ENCODE measurements at places on chromosomes 4 and X.

DNA sequence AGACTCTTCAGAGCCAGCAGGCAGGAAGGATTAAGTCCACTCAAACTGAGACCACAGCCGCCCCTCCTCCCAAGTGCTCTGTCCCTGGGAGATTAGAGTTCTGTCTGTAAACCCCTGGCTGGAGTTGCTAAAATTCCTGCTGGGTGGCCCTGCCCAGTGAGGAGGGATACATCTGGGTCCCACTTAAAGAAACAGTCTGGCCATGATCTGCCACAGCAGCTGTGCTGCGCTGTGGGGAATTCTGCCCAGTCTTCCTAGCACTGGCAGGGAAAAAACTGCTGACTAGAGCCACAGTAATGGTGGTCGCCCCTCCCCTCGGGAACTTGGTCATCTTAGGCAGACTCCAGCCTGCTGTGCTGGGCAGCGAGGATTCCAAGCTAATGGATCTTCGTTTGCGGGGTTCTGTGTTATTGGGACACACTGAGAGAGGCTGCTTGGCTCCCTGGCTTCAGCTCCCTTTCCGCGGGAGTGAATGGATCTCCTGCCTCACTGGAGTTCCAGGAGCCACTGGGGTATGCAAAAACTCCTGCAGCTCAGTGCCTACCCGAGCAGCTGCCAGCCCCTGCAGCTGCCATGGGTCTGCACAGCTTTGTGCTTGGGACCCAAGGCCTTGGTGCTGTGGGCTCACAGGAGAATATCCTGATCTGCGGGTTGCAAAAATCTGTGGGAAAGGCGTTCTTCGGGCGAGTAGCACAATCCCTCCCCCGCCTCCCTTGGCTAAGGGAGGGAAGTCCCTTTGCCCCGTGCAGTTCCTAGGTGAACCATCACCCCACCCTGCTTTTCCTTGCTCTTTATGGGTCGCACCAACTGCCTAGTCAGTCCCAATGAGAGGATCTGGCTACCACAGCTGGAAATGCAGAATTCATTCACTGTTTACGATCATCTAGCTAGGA lies 15.7 kb downstream of the ZXDB start:
- DNase-seq = no peak

GRCh38 chr4:114226968-114227760 lies 247.7 kb upstream of the ARSJ start:
- DNase-seq = no peak

GRCh38 chr4:11805842-11806241 lies 377.1 kb upstream of the HS3ST1 start:
- no peak for DNase-seq

DNA sequence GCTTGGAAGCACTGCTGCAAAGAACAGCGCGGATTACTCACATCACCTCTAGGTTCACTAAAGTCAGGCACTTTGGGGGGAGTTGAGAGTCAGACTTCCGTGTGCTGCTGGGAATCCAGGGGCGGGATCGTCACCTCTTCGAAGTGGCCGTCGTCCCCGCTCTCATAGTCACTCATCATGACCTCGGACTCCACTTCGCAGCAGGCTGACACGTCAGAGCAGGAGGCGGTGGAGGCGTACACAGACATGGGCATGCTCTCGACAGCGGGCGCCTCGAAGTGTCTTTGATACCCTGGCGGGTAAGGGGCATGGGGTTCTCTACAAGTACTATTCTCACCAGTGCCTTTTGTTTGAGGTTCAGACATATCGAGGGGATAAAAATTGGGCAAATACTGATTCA lies 33.1 kb upstream of the MTNR1A start:
- no peak for DNase-seq

GRCh38 chrX:110951472-110952269 lies 144.3 kb upstream of the PAK3 start:
- DNase-seq = no peak

DNA sequence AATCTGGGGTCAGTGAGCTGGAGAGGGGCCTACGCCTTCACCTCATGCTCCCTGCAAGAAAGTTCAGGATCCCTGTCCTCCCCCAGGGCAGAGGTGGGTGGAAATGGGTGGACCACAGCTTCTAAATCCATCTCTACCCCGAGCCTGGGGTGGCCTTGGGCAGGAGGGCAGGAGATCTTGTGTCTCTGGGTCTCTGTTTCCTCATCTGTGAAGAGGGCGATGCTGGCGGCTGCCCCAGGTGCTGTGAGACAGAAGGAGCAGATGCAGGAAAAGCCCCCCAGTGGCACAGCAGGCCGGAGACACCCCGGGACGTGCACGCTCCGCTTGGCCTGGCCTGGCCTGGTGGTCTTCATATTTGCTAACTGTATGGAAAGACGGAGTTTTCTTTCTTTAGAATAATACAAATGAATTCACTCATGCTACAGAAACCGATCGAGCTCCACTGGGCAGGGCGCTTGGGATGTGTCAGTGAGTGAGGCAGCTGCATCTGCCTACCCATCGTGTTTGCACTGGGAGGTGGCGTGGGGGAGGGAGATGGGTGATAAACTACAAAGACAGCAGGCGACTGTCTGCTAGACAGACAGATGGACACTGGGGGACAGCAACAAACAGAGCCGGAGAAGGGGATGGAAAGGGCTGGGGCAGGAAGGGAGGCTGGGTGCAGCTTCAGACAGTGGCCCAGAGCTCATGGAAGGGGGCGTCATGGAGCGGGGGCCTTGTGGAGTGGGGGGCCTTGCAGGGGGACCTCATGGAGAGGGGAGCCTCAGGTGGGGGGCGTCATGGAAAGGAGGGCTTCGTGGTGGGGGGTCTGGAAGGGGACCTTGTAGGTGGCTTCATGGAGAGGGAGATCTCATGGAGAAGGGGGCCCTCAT lies 136.2 kb downstream of the CPZ start:
- DNase-seq = no peak

GRCh38 chrX:261167-261918 lies 19.8 kb upstream of the PLCXD1 start:
- peak; percentile 53 for DNase-seq

DNA sequence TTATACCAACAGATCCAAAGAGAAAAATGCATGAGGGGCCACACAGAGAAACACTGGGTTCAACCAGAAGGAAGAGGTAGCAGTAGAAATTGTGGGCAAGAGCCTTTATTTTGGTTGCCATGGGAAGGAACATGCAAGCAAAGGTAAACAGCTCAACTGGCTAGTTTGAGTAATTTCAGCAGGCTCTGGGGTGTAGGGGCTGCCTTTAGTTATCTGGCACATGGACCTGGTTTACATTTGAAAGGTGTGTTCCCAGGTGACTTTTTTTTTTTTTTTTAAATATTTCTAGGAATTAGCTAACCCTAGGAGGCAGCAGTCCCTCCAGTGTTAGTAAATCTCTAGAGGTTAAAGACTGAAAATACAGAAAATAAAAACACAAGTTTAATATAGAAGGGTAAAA lies 481.9 kb downstream of the ACTRT1 start:
- DNase-seq = no peak

DNA sequence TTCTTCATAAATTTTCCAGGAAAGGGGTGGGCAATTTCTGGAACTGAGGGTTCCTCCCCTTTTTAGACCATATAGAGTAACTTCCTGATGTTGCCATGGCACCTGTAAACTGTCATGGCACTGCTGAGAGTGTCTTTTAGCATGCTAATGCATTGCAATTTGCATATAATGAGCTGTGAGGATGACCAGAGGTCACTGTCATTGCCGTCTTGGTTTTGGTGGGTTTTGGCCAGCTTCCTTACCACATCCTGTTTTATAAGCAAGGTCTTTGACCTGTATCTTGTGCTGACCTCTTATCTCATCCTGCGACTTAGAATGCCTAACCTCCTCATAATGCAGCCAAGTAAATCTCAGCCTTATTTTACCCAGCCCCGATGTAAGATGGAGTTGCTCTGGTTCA lies 577.8 kb downstream of the NLGN4X start:
- no peak for DNase-seq

- no peak for DNase-seq
These were observed 66.8 kb downstream of the TSC22D3 start for GRCh38 chrX:107708762-107709161.

DNA sequence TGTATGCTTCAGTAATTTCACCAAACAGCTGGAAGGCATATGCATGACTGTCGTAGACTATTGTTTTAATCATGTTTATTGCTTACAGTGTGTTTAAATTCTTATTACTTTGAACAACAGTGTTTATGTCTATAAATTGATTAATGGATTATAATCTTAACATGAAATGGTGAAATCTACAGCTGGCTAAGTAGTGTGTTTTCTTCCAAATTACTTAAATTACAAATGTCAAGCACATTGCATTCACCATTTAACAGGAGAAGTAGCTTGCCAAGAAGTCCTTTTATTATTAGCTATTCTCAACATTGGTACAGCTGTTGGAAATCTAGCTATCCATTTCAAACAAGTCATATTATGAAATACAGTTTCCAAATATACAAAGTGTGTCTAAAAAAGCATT lies 849.3 kb upstream of the PCDH10 start:
- no peak for DNase-seq

DNA sequence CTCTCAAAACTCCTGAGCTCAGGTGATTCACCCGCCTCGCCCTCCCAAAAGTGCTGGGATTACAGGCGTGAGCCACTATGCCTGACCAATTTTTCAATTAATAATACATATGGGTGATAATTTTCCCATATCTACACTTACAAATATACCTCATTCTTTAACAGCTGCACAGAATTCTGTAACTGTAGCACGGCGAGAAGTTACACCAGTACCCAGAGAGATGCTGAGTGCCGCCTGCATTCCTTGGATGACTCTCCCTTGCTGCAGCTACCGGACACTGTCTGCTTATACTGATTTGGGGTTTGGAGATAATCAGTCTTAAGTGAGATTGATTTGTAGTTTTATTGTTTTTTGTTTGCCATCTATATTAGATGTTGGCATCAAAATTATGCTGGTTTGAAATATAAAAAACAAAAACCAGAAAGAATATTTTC lies 5.8 kb downstream of the TIFA start:
- no peak for DNase-seq

DNA sequence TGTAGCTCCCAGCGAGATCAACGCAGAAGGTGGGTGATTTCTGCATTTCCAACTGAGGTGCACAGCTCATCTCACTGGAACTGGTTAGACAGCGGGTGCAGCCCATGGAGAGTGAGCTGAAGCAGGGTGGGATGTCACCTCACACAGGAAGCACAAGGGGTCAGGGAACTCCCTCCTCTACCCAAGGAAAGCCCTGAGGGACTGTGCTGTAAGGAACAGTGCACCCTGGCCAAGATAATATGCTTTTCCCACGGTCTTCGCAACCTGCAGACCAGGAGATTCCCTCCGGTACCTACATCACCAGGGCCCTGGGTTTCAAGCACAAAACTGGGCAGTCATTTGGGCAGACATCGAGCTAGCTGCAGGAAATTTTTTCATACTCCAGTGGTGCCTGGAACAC lies 216.4 kb upstream of the TET2 start:
- no peak for DNase-seq

- no peak for DNase-seq
These were observed 932.6 kb downstream of the C4orf33 start for GRCh38 chr4:130028552-130028951.

GRCh38 chrX:13115146-13115855 lies 70.9 kb upstream of the FAM9C start:
- no peak for DNase-seq

- no peak for DNase-seq
These were observed 98.6 kb downstream of the AASDH start for GRCh38 chr4:56288663-56289062.

DNA sequence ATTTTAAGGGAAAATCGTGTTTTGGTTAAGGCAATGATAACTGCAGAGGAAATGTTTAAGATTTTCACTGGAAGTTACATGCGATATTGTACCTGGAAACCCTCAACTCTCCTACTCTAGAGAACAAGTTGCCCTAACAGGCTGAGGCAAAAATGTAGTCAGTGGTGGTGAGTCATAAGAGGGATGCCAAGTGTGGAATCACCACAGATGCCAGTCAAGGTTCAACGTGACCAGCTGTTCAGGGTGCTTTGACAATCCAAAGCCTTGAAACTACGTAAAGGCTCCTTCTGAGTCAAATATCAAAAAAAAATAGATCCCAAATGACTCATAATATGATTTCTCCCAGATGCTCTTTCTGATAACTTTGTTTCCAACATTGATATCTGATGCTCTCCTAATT lies 77.9 kb upstream of the AFF2 start:
- DNase-seq = peak; percentile 44

DNA sequence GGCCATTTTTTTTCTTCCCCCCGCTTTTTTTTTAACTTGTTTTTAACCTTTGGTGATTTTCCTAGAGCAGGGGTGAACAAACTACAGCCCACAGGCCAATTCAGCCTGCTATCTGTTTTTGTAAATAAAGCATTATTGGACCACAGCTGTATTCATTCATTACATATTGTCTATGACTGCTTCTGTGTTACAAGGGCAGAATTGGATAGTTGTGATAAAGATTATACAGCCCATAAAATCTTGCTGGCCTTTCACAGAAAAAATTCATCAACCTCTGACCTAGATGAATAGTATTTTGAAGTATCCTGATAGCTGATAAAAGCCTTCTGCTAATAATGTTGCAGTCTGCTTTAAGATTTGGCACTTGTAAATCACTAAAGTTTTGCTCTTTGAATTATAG lies 63.4 kb downstream of the SMAD1 start:
- DNase-seq = no peak

DNA sequence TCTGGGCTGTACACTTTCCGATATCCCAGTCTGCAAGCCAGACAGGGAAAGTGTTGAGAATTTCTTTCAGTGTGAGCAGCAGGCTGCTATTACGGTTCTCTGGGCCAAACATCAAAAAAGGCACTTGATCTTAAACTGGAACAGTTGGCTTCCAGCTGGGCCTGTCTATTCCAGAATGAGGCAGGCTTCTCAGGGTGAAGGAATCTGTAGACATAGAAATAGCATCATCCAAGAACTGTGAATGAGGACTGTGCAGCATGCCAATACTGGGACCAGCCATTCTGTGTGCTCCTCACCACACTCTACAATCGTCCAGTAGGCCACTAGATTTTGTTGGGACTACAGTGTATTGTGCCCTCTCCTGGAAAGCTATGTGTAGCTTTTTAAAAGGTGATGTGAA lies 31.1 kb downstream of the ART3 start:
- no peak for DNase-seq

GRCh38 chr4:168218645-168219044 lies 99.9 kb downstream of the DDX60 start:
- peak; percentile 77 for DNase-seq

Data from fibroblast of skin of right quadriceps (primary cell).